ENCODE measurements at places on chromosomes 5 and 9.
A peak's percentile ranks its signal among the peaks of the same experiment; 100 is the strongest.

DNA sequence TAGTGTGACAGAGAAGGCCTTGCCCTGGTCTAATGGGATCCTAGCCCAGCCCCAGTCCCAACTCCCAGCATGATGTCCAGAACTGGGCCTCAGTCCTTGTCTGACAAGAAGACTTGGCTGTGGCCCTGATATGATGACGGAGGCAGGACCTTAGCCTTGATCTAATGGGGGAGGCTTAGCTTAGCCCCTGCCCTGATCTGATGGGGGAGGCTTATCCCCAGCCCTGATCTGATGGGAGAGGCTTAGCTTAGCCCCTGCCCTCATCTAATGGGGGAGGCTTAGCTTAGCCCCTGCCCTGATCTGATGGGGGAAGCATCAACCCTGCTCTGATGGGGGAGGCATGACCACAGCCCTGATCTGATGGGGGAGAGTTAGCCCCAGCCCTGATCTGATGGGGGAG, 3.7 kb downstream of the PKN3 start:
- DNase-seq, result no peak

GRCh38 chr9:33236571-33236970, 3.4 kb upstream of the SPINK4 start:
- no peak for DNase-seq

GRCh38 chr9:80793706-80794105, 895.6 kb downstream of the TLE1 start:
- no peak for DNase-seq

DNA sequence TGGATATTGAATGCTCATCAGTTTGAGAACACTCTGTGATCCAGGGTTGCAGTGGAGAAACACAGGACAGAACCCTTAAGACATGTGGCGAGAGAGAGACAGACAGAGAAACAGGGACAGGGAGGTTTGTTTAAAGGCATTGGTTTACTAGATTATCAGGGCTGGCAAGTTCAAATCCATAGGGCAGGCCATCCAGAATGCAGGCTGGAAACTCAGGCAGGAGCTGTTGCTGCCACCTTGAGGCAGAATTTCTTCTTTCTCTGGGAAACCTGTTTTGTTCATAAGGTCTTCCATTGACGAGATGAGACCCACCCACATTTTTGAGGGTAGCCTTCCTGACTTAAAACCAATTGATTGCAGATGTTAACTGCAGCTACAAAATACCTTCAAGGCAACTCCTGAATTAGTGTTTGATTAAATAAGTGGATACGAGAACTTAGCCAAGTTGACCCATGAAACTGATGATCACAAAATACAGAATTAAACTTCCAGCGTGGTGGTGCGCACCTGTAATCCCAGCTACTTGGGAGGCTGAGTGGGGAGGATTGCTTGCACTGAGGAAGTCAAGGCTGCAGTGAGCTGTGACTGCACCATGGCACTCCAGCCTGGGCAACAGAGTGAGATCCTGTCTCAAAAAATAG, 55.9 kb downstream of the NSUN2 start:
- peak; percentile 25 for DNase-seq

GRCh38 chr9:124282442-124283227, 24.9 kb downstream of the NEK6 start:
- no peak for DNase-seq
